NCI-H510A (cell line): ENCODE measurements at places on chromosomes 12 and 14.

- DNase-seq: no peak
Observed at GRCh38 chr14:102140750-102141145, 1.1 kb downstream of the WDR20 start.

DNA sequence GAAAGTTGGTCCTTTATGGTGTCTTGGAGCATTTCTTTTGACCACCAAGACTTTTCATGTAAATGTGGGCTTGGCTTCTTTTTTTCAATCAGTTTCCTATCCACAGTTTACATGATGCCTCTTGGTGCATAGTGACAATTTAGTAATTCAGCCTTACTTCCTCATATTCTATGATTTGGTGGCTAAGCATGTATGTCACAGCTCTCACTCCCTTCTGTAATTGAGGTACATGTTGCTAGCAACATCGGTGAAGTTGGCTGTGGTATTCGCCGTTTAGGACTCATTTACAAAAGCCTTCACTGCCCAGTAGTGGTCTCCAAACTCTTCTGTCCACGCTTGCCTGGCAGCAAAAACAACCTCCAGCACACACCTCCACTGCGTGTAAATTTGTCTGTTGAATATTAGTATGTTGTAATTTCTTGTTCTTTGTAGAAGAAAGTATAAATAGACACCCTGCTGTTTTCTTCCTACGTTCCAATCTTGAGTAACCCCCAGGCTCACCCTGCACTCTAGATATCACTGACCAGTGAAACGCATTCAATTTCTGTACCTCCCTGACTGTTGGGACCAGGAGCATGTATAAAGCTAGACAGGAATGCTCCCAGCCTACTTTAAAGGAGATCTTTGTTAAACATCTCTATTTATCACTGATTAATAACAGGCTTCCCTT is 90.4 kb downstream of the PPP2R5C start:
- no peak for DNase-seq

DNA sequence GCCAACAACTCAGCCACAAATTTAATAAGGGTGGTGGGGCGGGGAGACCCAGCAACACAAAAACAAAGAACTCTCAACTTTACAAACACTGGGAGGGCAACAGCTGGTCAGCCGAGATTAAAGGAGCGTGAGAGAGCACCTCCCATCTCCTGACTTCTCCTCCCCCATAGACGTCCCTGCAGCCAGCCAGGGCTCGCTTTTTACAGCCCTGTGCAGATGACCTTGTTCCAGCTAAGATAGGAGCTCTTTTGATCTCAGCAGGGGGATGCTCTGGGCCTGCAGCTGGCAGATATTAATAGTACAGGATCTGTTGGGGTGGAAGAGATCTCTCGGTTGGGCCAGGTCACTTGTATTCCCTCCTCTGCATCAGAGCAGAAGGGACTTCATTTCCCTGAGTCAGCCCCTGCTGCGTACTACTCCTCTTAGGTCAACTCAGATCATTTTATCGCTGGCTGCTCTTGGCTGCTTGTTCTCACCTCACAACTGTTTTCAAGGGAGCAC is 475.8 kb downstream of the RAD51B start:
- peak; percentile 56 for DNase-seq

DNA sequence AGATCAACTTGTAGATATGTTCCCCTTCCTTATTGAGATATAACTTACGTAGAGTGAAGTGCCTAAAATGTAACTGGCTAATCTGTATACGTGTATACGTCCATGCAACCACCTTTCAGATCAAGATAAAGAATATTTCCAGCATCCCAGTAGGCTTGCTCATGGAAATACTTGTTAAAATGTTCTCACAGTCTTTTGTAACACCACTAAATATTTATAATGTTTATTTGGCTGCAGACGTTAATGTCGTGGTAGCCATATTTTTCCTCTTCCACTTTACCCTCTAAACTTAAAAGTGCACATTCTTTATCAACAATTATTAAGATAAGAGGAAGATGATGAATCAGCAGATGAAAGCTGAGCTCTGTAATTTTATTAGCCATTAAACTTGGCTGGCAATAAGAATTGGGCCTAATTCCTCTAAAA is 447.4 kb downstream of the AEBP2 start:
- no peak for DNase-seq

DNA sequence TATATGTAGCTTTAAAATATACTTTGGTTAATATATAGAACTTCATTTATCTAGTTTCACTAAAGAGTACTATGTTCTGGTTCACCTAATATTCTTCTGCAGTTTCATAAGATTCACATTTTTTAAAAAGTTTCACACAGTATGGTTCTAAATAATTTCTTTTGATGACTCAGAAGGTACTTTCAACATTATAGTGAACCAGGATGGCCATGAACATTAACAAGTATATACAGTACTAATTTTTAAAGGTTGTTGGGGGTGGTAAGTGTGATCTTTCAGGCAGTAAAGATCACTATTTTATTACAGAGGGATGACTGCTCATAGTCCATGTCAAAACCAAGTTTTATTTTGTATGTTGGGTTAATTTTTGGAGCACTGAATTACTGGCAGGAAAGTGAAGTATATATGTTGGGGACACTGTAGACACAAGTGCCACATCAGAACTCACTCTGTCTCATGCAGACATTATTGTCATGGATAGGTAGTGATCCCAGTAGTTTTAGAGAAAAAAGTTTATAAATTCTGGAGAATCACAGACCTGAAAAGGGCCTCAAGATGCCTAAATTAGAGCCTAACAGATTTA is 60.0 kb downstream of the DCAF5 start:
- no peak for DNase-seq

- DNase-seq: no peak
Observed at GRCh38 chr14:64500088-64500487, 3.5 kb downstream of the ZBTB25 start.

GRCh38 chr12:77049767-77050353 is 15.5 kb downstream of the E2F7 start:
- DNase-seq: peak; percentile 56

DNA sequence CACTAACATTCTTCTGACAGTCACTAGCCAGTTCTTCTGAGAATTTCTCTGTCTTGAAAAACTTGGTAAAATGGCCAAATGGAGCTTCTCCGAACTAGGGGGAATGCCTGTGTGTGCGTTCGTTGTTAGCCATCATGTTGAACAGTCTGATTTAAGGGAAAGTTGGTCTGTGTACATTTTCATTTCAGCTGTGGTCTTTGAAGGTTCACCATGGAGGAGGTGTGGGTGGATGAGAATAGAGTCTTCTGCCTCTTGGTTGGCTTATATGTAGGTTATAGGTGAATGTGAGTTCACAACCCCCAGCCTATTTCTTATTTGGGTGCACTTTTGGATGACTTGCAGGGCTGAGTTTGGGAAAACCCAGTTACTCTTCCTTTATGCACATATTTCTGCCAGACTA is 12.9 kb downstream of the ETV6 start:
- no peak for DNase-seq

DNA sequence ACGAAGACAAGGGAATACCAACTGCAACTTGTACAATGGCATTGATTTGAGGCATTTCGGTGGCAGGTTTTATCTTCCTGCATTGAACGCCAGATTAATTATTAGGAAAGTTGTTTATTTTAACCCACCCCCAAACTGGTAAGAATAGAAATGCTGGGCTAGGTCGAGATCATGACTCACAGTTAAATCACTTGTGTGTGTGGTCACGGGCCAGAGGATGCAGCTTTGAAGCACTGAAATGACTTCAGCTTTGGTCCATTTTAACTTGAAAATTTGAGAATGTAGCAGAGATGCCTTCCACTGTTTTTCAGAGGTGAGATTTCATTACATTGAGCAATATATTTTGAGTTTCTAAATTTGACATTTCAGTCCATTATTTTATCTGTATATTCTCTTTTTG is 23.6 kb upstream of the KCNH3 start:
- DNase-seq: no peak

GRCh38 chr12:110996415-110996814 is 76.0 kb upstream of the MYL2 start:
- DNase-seq: no peak

DNA sequence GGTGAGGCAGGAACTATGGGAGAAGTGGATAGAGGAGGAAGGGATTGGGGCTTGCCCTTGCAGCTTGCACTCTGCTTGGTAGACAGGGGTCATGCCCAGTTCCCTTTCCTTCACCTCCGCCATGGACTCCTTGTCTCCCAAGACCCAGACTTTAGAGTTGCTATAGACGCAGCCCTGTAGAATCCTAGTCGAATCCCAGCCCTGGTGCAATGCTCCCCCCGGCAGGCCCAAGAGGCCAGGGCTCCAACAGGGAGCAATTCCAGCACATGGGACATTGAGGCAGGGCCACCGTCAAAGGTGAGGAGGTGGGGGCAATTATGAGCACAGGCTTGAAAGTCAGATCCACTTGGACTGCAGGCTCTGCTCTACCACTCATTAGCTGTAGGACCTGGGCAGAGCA is 29.5 kb upstream of the BCDIN3D start:
- no peak for DNase-seq

GRCh38 chr12:58773986-58774385 is 146.3 kb downstream of the LRIG3 start:
- DNase-seq: no peak

DNA sequence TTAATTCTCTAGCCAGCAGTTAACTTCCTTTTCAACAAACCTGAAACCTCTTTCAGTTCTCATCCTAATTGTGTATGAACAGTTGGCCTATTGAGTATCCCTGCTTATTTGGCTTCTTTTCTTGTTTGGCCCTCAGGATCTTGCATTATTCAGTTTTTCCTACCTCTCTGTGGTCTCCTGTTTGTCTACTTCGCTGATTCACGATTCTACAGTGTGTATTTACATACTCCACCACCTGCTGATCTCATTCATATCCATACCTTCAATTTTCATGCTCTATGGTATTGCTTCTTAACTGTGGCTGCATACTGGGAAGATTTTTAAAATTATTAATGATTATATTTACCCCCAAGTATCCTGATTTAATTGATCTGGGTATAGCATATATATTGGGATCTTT is 56.4 kb downstream of the RASSF9 start:
- DNase-seq: no peak

- no peak for DNase-seq
Observed at GRCh38 chr12:41277946-41278267, 89.8 kb downstream of the PDZRN4 start.

- DNase-seq: no peak
Observed at GRCh38 chr14:80428171-80428570, 216.9 kb upstream of the DIO2 start.

- DNase-seq: no peak
Observed at GRCh38 chr12:43762596-43762995, 3.8 kb downstream of the IRAK4 start.

GRCh38 chr12:29562110-29562804 is 64.8 kb upstream of the OVCH1 start:
- no peak for DNase-seq

GRCh38 chr12:95191060-95191696 is 26.1 kb downstream of the FGD6 start:
- DNase-seq: no peak

- DNase-seq: no peak
Observed at GRCh38 chr14:93683226-93683625, 105.1 kb downstream of the PRIMA1 start.

DNA sequence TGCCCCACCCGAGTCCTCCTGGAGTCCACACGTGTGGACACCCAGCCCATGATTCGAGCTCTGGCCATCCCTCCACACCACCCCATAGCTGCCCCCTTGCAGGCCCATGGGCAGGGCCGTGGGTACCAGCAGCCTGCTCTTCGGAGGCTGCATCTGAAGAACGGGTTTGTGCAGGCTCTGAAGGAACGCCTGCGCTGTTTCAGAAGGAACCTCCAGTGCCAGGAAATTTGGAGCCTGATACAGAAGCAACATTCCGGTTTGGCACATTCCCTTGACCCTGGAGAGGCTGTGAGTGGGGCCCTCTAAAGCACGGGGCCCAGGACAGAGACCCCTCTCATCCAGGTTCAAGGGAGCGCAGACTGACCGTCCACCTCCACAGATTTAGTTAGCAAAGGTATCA is 57.0 kb downstream of the ZNF664 start:
- no peak for DNase-seq

GRCh38 chr12:114762490-114763110 is 78.6 kb upstream of the TBX3 start:
- no peak for DNase-seq

DNA sequence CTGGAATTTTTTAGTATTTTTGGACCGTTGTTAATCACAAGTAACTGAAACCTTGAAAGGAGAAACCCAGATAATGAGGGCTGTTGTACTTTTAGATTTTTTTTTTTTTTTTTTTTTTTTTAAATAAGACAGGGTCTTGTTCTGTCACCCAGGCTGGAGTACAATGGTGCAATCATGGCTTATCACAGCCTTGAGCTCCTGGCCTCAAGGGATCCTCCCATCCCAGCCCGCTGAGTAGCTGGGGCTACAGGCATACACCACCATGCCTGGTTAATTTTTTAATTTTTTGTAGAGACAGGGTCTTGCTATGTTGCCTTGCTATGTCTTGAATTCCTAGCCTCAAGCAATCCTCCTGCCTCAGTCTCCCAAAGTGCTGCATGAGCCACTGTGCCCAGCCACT is 211.6 kb downstream of the SYNE2 start:
- no peak for DNase-seq

DNA sequence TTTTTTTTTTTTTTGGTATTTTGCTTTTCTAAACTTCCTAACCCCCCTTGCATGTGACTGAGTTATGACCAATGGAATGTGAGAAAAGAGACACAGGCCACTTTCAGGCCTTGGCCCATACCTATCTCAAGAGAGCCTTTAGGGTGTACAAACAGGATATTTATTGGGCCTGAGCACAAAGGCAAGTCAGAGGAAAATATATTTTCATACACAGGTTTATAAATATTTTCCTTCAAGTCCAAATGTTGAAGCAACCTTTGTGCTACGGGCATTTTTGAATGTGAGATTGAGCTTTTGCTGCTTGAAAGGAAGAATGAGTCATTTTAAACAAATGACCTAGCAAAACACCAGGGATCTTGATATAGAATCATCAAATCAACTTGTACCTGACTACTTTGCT is 228.6 kb upstream of the E2F7 start:
- DNase-seq: no peak

DNA sequence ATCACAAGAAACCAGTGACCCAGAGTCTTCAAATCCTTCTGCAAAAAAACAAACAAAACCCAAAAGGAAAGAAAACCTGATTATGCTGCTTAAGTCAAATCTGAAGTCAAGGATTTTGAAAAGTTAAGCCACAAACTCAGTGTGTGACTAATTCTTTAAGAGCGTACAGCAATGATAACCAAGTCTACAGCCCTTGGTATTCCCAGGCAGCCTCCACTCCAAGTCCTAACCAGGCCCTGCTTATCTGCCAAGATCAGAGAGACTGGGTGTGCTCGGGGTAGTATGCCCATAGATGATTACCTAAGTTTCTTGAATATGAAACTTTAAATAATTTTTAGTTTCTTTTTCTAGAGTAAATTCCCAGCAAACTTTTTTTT is 13.1 kb downstream of the PGAM5 start:
- no peak for DNase-seq
